ENCODE measurements at places on chromosomes 7 and 10.

DNA sequence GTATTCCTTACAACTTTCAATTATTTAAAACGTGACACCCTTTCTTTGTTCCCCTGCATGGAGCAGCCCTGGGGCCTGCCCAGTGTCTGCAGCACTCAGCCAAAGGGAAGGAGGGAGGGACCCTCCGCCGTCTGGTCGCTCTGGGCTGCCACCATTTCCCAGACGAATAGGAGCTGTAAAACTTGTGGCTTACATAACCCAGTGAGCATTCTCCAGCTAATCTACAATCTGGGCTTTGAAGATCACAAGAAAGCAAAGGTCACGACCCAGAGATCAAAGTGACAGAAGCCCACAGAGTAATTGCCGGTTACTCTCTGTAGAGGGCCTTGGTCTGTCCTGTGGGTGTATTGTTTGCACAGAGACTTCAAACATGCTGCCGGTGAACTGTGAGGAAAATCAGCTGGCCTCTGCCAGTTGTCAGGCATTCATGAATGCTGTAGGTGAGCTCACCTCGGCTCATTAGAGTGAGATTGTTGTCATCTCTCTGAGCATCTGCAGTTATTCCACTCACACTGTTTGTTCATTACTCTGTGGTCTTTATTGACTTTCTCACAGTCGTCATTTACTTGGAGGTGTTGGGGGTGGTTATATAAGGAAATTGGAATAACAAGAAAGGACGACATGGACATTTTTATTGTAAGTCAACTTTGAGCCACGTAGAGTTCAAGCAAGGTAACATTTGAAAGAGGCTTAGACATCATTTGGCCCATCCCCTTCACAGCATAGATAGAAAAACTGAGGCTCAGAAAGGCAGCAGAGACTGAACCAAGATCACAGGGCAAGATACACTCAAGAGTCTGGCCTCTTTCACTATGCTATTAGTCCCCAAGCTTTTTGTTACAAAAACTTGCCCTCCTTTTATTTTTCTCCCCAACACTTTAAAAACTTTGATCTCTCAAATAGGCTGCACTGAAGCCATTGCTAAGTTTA lies 619.8 kb downstream of the LRMDA start:
- DNase-seq, result no peak

DNA sequence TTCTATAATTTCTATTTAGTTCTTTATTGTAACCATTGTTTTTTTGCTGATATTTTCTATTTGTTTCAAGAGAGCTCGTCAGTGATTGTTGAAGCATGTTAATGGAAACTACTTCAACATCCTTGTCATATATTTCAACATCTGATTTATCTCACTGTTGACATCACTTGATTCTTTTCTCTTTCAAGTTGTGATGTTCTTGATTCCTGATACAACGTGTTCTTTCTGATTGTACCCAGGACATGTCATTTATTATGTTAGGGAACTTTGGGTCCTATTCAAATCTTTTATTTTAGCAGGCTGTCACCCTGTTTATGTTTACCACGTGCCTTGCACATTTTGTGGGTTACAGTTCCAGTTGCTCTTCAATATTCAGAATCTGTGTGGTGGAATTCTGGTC lies 79.8 kb upstream of the RSU1 start:
- DNase-seq, result no peak

GRCh38 chr10:132559538-132559937 lies 22.0 kb downstream of the INPP5A start:
- no peak for DNase-seq

- DNase-seq, result no peak
These were observed 125.3 kb downstream of the EMX2 start for GRCh38 chr10:117667831-117668230.

GRCh38 chr10:126650161-126650560 lies 20.3 kb downstream of the C10orf90 start:
- DNase-seq, result no peak

GRCh38 chr7:143884969-143885559 lies 16.9 kb downstream of the TCAF1 start:
- no peak for DNase-seq

GRCh38 chr7:522071-522950 lies 2.7 kb upstream of the PDGFA start:
- DNase-seq, result no peak

DNA sequence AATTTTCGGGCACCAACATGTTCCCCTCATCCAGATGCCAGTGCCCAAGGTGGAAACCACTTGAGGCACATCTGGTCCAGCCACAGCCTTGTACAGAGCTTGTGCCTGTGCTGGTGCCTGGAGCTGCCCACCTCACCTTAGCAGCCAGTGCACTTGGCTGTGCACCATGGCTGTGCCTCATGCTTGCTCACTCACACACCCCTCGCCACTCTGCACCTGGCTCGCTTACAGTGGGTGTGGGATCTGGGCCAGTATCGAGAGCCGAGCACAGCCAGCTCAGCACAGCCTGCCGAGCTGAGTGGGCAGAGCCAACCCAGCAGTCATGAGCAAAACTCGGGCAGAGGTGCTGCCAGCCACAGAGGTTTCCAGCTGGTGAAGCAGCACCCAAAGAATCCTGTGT lies 139.9 kb upstream of the NUPR2 start:
- no peak for DNase-seq

- no peak for DNase-seq
These were observed 439.3 kb downstream of the RPS24 start for GRCh38 chr10:78473006-78473405.

DNA sequence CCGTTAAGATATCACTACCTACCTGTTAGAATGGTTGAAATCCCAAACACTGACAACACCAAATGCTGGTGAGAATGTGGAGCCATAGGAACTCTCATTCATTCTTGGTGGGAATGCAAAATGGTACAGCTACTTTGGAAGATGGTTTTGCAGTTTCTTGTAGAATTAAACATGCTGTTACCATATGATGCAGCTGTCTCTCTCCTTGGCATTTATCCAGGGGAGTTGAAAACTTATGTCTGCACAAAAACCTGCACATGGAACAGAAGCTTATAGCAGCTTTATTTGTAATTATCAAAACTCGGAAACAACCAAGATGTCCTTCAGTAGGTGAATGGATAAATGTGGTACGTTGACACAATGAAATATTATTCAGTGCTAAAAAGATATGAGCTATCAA lies 199.5 kb downstream of the BICC1 start:
- DNase-seq, result no peak

- DNase-seq, result no peak
These were observed 10.1 kb downstream of the ABCB1 start for GRCh38 chr7:87590578-87590977.

DNA sequence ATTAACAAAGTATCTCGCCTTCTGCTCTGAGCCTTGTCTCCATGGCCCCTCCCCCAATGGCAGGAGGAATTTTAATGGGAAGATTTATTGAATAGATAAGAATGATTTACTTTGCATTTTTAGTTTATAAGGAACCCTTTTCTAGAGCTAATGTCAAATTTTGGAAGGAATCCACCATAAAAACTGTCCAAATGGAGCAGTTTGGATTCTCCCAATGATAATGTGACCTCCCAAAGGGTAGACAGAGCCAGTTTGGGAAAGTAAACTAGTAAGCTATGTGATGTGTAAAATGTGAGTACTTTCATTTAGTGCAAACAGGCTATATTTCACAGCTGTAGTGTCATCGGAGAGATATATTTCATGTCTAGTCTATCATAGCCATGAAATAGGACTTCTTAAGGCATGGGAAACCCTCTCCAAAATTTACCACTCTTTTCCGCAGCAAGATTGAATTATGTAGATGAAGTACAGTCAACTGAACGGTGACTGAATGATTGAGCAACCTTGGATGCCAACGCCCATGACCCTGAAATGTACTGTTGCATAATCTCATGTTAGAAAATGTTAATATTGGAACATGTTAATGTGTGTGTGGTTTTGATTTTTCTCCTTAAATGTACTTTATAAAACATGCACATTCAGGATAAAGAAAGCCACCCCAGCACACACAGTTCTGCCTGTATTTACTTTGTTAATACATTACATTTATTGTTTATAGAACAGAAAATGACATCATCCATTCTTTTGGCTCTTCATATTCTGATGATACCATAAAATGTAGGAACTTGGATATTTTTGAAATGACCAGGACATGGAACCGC lies 140.6 kb downstream of the NRP1 start:
- DNase-seq, result no peak

DNA sequence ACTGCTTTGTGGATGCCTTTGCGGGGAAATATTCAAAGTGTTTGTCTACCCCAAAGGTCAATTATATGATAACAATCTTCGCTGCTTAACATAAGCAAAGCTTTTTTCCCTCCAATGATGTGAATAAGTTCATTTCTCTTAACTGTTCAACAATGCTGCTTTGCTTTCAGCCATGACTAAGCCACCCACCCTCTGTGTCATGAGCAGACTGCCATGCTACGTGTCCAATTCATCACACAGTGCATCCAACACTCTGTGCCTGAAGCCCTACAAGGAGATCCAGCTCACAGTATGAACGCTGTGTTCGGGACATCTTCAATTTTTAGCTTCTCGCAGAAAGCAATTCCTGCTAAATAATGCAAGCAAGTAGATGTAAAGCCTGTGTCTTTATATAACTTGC lies 5.7 kb upstream of the TAS2R40 start:
- no peak for DNase-seq

- DNase-seq, result no peak
These were observed 21.8 kb upstream of the HIBADH start for GRCh38 chr7:27684491-27684890.

GRCh38 chr7:32462451-32462850 lies 27.7 kb downstream of the LSM5 start:
- no peak for DNase-seq

GRCh38 chr10:33195608-33196376 lies 138.7 kb downstream of the NRP1 start:
- no peak for DNase-seq

DNA sequence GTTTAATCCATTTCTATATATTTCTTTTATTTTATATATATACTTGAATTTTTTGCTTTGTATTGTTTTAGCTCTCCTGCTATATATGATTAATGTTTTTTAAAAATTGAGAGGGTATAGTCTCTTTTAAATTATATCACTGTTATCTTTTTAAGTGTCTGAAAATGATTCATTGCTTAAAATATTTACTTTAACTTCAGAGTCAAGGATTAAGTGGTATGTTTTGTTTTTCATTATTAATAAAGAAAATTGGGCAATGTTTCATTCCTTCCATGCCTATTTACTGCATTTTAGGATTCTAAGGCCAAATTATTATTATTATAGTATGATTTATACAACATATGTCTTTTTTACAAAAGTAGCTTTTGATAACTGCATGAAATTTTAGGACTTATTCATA lies 67.2 kb upstream of the THSD7A start:
- DNase-seq, result no peak

DNA sequence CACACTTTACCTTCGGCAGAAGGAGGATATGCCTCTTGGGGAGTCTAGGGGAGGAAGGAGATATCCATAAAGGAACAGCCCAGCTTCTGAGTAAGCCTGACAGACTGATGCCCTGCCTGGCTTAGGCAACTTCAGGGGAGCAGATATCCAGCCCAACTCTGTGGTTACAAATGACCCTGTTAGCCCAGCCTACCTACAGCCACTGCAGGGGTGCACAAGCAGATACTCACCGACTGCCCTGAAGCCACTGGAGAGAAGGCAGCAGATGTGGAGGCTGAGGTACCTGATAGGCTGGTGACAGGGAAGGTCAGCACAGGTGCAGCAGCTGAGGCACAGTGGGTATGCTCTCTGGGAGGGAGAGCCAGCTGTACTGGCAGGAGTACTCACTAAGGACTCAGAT lies 770.2 kb downstream of the GRID1 start:
- no peak for DNase-seq

GRCh38 chr7:41232086-41232485 lies 470.8 kb downstream of the INHBA start:
- DNase-seq, result no peak

- no peak for DNase-seq
These were observed 7.9 kb downstream of the NUDT13 start for GRCh38 chr10:73117976-73118743.

- DNase-seq, result no peak
These were observed 7.3 kb downstream of the SLC25A13 start for GRCh38 chr7:96314402-96315124.

DNA sequence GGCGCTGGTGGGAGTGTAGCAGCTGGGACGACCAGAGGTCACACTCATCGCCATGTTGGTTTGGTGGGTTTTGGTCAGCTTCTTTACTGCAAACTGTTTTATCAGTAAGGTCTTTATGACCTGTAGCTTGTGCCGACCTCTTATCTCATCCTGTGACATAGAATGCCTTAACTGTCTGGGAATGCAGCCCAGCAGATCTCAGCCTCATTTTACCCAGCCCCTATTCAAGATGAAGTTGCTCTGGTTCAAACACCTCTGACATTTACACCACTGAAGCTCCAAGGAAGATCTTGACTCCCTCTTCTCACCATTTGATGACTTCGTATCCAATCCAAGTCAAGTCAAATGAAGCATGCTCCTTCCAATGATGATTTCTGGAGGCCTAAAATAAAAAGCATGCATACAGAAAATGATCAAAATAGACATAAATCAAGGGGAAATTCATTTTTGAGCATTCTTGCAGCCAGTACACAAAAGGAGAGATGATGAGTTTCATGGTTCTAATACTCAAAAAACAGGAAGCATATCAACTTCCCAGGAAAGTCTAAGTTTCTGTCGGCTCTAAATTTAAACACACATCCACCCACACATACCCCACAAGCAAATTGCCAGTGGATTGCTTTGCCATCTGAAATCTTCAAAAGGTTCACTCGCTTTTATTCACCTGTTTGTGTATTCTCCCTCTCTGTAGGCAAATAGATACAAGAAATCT lies 2.4 kb upstream of the PSMG3 start:
- DNase-seq, result no peak

GRCh38 chr10:109774121-109774440 lies 149.2 kb downstream of the XPNPEP1 start:
- DNase-seq, result no peak

DNA sequence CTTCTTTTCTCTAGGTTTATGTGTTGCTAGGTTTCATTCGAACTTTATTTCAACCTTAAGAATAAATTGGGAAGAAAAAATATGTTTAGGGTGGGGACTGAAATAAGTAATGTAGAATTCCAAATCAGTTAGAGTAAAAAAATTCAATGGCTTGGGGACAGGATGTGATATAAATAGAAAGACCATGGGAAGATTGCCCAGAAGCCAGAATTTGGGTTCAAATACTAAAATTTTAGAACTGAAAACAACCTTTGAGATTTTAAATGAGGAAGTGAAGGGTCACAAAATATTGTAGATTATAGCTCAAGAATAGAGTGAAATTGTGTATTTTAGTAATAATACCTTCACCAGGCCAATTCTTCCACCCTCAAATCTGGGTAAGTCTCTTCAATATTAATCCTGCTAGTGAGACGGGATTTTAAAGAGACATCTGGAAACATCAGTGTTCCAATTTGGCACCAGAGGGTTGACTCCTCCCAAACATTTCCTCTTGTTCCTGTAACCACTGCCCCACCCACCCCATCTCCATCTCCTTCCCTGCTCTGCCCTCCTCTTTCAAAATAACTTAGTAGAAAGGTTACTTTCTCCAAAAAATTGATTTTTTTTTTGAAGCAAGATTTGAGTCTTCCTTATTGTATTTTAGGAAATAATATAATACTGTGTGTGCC lies 51.3 kb upstream of the FAM3C start:
- DNase-seq, result no peak

- no peak for DNase-seq
These were observed 63.8 kb downstream of the REEP3 start for GRCh38 chr10:63585041-63585440.

Data from 8988T (cell line).